ENCODE measurements at places on chromosomes 7 and 10.
A peak's percentile ranks its signal among the peaks of the same experiment; 100 is the strongest.

- DNase-seq = no peak
Observed at GRCh38 chr10:132175408-132175807, 11.3 kb upstream of the DPYSL4 start.

- no peak for DNase-seq
Observed at GRCh38 chr10:82558014-82558607, 683.1 kb downstream of the NRG3 start.

GRCh38 chr7:116528008-116528789, 3.4 kb downstream of the CAV1 start:
- peak; percentile 76 for DNase-seq

GRCh38 chr10:98919899-98920298, 315.8 kb downstream of the HPSE2 start:
- DNase-seq = no peak
